PC-3 (cell line): ENCODE measurements at places on chromosomes 1 and 21. TPM values are rescaled to one million over a fixed set of nuclear protein-coding genes. Genes with fewer than 3 reads are reported as not detected.

Gene TMEM81
- total RNA-seq, result 6.3 and 7.5 TPM in 2 replicates

Gene TM2D1
- total RNA-seq, result 24.6 and 48.0 TPM in 2 replicates

Gene DISP3
- total RNA-seq, result 0.35 and 0.40 TPM in 2 replicates

Gene TMEM82
- not detected in 2 replicates for total RNA-seq

- no peak for DNase-seq
Measured at GRCh38 chr1:67414574-67414973, 15.6 kb downstream of the SERBP1 start.

DNA sequence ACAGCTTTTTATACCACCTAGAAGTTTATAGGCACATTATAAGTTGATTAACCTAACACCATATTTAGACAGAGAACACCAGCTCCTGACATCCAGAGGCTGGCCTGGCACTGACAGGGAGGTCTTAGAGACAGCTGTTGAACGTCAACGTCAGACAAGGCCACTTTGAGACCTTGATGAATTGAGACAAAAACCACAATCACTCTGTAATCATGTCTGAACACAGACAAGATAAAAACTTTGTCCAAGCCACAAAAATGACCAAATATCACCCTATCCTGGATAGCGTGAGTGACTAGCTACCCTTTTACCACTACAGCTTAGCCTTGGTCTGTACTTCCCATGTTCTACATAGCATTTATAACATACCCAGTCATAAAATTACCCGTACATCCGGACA lies 403.6 kb upstream of the CHRM3 start:
- DNase-seq, result no peak

DNA sequence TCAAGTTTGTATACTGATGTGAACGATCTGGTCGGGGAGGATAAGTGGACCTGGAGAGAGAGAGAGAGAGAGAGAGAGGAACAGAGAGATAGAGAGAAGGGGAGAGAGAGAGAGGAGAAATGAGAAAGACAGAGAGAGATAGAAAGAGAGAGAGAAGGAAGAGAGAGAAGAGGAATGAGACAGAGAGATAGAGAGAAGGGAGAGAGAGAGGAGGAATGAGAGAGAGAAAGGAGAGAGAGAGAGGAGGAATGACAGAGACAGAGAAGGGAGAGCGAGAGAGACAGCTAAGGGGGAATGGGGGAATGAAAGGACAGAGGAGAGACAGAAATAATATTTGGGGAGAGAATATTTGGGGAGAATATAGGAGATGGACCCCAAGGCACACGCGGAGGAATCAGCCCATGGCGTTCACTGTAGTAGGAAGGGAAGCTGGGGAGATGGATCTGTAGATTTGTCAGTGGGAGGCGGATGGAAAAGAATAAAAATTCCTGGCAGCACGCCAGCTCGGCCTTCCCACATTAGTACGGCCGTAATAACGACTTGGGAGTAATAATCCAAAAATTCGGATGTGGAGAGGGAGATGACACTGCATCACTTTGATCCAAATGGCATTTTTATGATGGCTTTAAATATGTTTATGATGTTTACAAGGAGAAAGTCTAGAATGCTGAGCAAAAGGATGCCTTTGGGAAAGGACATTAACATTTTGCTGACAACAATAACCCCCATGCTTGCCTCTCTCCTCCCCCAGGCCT lies 159.8 kb upstream of the KCNJ6 start:
- DNase-seq, result peak; percentile 12

DNA sequence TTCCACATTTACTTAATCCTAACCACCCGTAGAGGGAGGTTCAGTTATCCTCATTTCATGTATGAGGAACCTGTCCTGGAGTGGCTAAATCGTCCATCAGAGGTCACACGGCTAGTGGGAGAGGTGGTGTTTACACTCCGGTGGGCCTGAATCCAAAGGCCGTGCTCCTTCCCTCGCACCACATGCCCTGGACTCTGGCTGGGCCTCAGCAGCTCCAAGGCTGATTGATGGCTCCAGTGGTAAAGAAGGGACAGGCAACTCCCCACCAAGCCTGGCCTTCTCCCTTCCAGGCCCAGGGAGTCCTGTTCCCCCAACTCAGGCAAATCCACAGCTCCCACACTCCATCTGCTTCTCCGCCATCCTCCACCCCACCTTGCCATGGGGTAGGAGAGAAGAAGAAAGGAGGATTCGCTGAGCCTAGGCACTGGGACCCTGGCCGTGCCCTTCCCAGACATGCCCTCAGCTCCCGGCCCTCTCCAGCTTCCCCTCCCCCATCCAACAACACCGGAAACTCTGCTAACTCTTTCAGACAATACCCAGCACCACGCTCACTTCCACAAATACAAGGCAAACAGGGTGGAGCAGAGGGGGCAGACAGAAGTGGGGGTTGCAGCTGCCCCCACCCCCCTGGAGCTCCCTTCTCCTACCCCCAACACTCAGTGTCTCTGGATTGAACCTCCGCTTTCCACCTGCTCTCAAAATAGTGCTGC lies 10.9 kb downstream of the ARHGEF2 start:
- no peak for DNase-seq

DNA sequence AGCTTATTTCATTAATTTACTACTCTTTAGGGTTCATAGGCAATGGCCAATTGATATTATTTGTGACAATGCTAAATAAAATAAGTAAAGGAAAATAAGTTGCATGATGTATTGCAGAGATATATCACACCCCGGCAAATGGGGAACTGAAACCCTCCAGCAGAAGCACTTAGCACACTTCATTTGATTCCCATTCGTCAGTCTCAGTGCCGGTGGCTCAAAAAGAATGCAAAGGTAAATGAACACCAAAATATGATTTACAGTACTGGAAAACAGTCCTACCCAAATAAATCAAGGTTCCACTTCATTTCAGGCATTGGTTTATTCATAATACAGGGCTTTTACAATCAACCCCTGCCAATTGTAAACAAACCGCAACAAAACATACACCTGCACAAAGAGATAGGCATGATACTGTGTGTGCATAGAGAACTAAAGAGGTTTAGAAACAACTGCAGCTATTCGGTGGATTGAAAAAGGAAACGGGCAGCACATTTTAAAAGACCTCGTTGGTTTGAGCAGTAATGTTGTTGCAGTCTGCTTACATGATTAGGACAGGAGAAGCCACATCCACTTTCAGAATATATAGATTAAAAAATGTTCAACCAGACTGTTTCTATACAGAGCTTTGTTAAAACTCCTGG lies 1019.2 kb downstream of the TTLL7 start:
- no peak for DNase-seq

GRCh38 chr1:91781901-91782622 lies 103.9 kb downstream of the TGFBR3 start:
- no peak for DNase-seq

- DNase-seq, result no peak
Measured at GRCh38 chr1:210758761-210759160, 375.2 kb downstream of the KCNH1 start.

- DNase-seq, result peak; percentile 96
Measured at GRCh38 chr1:208934933-208935332, 648.6 kb upstream of the CAMK1G start.

GRCh38 chr1:157566484-157567300 lies 14.4 kb upstream of the FCRL5 start:
- no peak for DNase-seq

- no peak for DNase-seq
Measured at GRCh38 chr21:32965129-32965680, 60.5 kb upstream of the OLIG2 start.

GRCh38 chr1:4602462-4603294 lies 51.7 kb upstream of the AJAP1 start:
- DNase-seq, result no peak
